Esophagus mucosa (tissue), 1 donor: ENCODE measurements at places on chromosomes 2 and 18. TPM values are rescaled to one million over a fixed set of nuclear protein-coding genes. Genes with fewer than 3 reads are reported as not detected.

Gene DRC1
- total RNA-seq, result not detected

Gene TGFA
- total RNA-seq, result 42.6 TPM

Gene KLF7
- 20.1 TPM for total RNA-seq

Gene DOK1
- total RNA-seq, result 0.56 TPM

Gene EFHD1
- 1.1 TPM for total RNA-seq

Gene SCN9A
- 0.28 TPM for total RNA-seq

Gene CYP27C1
- 1.8 TPM for total RNA-seq

Gene SP9
- not detected for total RNA-seq

Gene GPR39
- 1.4 TPM for total RNA-seq

Gene GALNT14
- 26.7 TPM for total RNA-seq

Gene COLEC12
- total RNA-seq, result 0.68 TPM

Gene ITGB6
- total RNA-seq, result 24.2 TPM

Gene PRSS56
- total RNA-seq, result not detected

DNA sequence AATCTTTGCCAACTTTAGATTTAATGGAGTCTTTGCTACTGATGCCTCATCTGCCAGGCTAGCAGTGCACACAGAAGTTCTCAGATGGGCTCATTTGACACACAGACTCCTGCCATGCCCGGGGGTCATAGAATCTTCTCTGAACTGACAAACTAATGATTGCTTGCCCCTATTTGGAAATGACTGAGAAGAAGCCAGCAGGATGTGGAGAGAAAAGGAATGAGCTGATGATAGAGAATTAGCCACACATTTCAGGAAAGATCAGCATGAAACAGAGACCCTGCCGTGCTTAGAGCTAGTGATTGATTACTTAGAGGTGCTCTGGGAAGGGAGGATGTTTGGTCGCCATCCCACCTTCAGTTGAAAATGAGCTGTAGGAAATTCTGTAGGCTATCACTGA lies 178.5 kb downstream of the TPGS2 start:
- ATAC-seq, result no peak

GRCh38 chr2:237882510-237883481 lies 23.4 kb downstream of the RAMP1 start:
- ATAC-seq, result no peak

DNA sequence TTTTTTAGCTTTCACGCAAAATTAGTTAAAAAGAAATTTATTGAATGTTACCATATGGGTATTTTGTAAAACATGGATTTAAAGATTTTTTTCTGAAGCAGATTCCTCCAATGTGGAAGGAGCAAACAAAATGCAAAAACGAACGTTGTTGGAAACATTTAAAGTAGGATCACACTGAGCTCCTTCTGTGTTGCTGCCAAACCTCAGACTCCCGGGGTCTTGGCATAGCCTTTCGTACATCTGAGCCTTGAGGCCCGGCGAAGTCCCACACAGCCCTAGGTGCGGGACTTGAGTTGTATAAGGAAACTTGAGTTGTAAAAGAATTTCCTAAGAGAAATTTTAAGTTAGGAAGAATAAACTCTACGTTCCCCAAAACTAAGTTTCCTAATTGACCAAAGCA lies 52.0 kb upstream of the CD226 start:
- ATAC-seq, result no peak

DNA sequence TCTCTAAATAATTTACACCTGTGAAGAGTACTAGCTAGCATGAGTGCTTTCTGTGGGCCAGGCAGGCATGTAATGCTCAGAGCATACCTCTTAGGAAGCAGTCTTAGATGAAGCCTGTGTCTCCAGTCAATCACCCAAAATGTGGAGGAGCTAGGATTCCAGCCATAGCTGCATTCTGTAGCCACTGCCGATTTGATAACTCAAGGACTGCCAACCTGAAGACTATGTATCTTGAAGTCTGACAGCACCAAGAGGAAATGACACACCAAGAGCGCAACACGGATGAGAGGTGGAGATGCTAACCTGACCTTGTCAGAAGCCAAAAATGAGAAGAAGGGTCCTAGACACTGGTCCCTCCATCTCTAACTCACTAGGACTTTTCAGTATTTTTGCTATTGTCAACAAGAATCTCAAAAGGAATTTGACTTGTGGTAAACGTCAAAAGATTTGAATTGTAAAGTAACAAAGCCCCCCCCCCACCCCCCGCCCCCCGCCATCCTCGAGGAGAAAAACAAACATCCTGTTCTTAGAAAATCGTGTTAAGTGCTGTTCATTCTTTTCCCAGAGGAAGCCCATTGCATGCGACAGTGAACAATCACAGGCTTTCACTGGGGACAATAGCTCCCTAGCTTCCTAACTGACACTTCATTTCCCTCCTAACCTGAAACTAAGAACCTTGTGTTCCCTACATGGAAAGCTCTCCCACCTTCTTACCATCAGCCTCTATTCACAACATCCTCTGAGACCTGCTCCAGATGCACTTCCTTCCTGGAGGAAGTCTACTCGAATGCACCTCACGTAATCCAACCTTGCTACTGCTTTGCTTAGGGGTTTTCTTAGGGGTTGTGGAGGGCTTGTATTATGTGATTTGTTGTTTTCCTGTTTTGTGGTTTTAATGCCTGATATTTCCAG lies 14.7 kb downstream of the CDC42EP3 start:
- ATAC-seq, result no peak

DNA sequence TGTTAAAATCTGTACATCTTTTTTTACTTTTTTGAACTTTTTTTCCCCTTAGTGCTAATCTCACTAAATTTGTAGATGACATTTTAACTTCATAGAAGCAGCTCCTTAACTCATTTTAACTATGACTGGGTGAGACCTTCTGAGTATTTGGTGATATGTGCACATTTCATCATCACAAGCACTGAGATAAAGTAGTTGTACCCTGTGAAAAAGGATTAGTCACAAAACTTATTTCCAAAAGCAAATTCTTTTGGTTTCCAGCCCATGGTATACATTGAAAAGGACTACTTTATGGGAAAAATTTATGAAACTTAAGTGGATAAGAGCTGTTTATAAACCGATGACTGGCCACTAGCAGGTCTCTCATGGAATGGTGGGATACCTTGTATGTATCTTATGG lies 581.5 kb downstream of the PLCL1 start:
- no peak for ATAC-seq

- ATAC-seq, result no peak
Measured at GRCh38 chr18:74797577-74798151, 200.0 kb downstream of the ZNF407 start.

- ATAC-seq, result no peak
Measured at GRCh38 chr2:184920451-184920965, 322.2 kb downstream of the ZNF804A start.

GRCh38 chr2:220215785-220216184 lies 588.4 kb downstream of the SLC4A3 start:
- no peak for ATAC-seq

GRCh38 chr18:55320424-55321264 lies 267.3 kb downstream of the TCF4 start:
- ATAC-seq, result no peak

GRCh38 chr2:6353669-6354068 lies 512.0 kb downstream of the CMPK2 start:
- no peak for ATAC-seq

DNA sequence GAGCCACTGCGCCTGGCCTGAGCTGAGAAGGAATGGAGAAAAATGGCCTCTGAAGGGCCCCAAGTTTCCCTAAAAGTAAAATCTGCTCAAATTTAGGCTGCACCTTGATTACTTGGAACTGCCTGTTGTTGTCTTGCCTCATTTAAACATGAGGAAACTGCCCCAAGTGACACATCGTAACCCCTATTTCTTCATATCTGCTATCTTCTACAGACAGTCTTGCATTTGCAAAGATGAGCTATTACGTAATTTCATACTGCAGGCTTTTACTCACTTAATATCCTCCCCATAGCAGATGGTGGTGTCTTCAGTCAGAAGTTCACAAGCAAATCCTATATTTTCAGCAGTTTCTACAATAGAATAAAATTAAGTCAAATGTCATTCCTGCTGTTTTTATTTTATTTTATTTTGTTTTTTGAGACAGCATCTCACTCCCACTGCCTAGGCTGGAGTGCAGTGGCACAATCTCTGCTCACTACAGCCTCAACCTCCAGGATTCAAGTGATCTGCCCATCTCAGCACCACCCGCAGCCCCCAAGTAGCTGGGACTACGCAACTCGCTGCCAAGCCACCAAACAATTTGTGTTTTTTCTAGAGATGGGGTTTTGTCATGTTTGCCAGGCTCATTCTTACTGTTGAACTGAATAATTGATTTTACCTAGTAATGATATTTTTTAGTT lies 45.3 kb upstream of the NARS1 start:
- no peak for ATAC-seq

GRCh38 chr2:102197389-102198137 lies 10.7 kb downstream of the IL1RL2 start:
- ATAC-seq, result no peak

DNA sequence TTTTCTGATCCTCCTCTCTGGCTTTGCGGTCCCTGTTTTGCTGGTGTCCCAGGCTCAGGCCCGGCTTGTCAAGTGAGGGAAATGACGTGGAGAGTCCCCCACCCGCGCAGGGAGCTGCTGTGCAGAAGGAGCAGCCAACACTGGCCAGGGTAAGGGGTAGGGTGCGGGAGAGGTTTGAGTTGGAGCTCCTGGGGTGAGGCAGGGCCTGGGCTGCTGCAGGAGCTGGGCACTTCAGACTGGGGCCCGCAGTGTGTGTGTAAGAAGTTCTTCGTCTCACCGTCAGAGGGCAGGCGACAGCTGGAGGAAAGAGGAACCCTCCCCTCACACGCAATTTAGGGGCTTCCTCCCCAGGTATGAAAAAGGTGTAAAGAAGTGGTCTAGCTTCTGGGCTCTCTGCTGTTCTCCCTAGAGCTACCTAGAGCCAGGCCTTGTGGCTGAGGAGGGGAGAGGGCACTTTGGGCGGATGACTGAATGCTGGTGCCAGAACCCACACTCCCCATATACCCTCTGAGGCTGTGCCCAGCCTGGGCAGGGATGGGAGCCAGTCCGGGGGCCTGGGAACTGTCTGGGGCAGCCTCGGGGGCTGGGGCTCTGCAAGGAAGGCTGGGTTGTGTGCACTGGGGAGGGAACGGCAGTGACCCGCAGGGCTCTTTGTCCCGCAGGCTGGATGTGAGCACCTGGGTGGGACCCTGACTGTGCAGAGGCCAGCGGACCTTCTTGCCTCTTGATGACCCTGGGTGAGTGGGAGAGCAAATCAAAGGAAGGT lies 11.8 kb downstream of the CELF4 start:
- ATAC-seq, result peak; percentile 19

GRCh38 chr18:49861659-49862058 lies 48.3 kb upstream of the ACAA2 start:
- no peak for ATAC-seq

DNA sequence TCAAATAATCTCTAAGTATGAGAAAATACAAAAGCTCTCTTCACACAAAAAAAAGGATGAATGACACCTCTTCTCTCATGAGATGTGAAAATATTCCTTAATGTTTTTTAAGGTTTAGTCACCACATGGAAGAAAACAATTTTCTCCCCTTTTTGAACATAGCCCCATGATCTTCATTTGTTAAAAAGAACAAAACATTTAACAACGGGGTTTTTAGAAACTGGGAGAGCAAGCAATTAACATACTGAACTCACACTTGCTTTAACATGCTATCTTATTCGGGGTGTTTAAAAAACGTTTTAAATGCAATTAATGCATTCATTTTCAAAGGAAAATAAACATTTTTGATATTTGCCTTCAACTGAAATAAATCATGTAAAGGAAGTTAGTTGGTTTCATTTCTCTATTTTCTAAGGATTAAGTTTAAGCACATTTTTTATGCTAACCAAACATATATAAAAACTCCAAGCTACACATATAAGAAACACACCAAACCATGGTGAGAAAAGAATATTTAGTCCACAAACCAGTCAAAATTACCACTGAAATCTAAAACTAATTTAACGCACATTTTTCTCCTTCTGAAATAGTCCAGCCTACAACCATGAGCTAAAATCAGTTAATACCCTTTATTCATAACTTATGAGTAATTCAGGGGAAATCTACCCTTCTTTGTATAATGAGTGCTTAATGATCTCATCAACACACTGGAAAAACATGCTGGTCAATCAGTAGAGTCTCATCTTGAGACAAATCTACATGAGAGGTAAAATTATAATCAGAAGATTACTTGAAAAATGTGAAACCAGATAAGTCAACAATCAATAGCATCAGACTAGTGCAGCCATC lies 8.2 kb downstream of the FBXO11 start:
- peak; percentile 69 for ATAC-seq

GRCh38 chr2:127637236-127637630 lies 8.7 kb upstream of the GPR17 start:
- no peak for ATAC-seq

DNA sequence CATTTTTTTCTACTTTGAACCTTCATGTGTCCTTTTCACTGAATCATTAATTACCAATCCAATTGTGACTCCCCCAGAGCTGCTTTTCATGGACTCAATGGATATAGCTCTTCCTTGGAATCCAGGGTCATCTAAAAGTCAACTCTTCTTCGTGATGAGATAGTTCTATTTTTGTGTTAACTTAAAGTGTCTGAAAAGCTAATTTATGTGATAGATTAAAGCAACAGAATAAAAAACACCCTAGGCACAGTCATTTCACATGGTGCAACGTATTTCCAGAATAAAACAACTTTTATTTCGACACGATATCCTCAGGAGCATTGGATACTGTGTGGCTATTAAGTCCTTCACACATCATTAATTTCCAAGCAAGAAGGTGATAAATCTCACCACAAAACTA lies 250.6 kb upstream of the SPHKAP start:
- no peak for ATAC-seq

GRCh38 chr18:68703326-68703725 lies 11.6 kb downstream of the TMX3 start:
- ATAC-seq, result no peak

- ATAC-seq, result peak; percentile 55
Measured at GRCh38 chr2:191927319-191927867, 80.5 kb upstream of the CAVIN2 start.

GRCh38 chr2:162712598-162712997 lies 126.0 kb downstream of the KCNH7 start:
- ATAC-seq, result no peak

DNA sequence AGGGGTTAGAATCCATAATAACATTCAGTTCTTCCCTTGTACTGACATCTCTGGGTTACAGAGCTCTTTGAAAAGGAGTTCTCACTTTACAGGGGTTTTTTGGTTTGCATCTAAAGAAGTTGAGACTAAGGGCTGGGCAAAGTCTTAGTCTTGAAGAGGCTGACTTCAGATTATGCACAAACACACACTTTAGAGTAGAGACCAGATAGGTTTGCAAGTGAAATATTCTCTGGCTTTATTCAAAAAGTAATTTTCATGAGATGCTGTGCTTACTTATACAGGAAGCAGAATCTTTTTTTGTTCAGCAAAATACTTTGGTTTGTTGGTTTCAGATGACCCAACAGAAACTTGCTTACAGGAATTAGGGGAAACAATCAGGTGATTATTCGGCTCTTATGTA lies 410.9 kb upstream of the LRRTM1 start:
- ATAC-seq, result no peak

GRCh38 chr2:88659538-88659915 lies 31.9 kb upstream of the RPIA start:
- ATAC-seq, result peak; percentile 59

- ATAC-seq, result peak; percentile 32
Measured at GRCh38 chr2:198054299-198054698, 249.9 kb downstream of the PLCL1 start.

GRCh38 chr2:196565982-196566381 lies 73.5 kb upstream of the CCDC150 start:
- no peak for ATAC-seq
